ENCODE measurements at places on chromosomes 6 and 20.

- no peak for DNase-seq
These were observed 391.2 kb upstream of the MAP3K7 start for GRCh38 chr6:90978046-90978445.

GRCh38 chr6:44301782-44302564 is 11.2 kb downstream of the AARS2 start:
- DNase-seq: no peak

- no peak for DNase-seq
These were observed 58.0 kb upstream of the TMEM200A start for GRCh38 chr6:130307752-130308361.

DNA sequence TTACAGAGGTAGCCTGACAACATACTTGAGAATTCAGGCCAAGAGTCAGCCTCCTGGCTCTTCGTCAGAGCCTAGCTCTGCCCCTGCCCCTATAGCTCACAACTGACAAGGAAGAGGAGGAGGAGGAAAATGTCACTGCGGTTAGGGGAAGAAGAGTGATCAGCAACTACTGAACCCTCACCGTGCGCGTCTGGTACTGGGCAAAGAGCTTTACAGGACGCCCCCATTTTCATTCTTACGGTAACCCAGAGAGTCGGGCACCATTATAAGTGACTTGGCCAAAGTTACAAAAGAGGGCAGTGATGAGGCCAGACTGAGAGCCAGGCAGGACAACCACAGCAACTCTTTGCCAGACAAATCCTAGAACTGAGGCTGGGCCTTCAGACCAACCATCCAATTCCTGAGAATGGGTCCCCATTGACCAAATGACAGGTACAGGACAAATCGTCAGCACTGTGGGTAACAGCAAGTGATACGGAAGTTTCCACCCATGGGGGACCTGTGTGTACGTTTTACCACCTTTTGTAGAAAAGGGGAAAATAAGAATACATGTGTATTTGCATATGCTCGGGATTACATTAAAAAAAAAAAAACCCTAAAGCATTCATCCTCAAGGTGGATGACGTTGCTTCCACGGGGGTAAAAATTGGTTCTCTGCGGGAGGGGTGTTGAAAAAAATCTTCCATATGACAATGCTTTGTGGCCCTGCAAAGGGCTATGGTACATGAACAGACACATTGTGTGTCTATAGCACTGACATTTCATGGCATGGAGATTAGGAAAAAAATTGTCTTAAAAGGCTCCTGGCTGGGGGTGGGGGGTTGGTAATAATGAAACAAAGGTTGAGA is 118.0 kb downstream of the NFATC2 start:
- no peak for DNase-seq

- DNase-seq: no peak
These were observed 122.8 kb downstream of the ALDH8A1 start for GRCh38 chr6:134826889-134827737.

DNA sequence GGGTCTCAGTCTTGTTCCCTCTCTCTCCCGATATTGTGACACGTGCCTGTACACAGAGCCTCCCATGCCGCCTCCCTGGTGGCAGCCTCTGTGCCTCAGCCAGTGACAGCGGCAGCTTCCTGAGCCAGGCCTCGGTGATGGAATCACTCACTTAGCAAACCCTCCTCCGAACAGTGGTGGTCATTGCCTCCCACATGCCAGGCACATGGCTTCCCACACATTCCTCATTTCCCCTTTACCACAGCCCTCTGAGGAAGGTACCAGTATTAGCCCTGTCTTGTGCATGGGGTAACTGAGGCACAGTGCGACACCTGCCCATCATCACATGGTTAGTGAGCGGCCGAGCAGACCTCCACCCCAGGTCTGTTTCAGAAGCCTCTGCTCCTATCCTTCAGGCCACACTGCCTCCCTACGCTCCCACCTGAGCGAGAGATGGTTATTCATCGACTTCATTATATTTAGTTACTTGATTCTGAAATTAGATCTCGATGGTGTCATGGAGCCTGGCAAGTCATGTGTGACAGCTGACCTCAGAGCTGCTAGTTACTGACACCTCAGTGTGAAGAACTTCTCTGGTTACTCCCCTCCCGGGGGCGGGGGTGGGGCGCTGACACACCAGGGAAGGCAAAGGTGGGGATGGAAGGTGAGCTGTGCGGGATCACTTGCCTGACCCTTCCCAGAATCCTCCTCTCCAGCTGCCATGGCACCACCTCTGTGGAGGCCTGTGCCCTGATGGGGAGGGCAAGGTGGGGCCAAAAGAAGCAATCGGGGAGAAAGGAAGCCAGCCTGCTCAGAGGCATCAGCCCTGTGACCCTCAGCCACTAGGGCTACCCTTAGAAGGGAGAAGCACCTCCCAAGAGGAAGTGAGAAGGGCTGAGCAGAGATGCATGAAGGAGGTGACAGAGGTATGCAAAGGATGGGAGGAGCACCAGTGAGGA is 17.9 kb downstream of the MDGA1 start:
- DNase-seq: no peak

- no peak for DNase-seq
These were observed 87.4 kb upstream of the TPD52L1 start for GRCh38 chr6:125066140-125066539.

DNA sequence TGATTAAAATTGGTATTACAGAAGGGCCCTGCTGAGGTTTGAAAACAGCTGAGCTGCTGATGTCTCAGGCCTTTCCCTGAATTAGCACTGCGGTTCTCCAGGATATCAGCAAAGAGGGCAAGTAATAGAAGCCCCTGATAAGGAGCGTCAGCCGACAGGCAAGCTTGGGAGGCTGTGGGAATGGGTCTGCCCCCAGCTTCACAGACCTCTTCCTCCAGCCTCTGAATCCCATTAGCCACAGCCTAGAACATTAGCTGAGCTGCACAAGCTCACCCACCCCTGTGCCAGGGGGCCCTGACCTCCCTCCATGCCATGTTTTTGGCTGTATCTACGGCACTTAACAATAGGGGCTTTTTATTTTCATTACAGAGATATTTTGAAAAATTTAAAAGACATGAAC is 59.9 kb downstream of the VAPB start:
- DNase-seq: no peak

DNA sequence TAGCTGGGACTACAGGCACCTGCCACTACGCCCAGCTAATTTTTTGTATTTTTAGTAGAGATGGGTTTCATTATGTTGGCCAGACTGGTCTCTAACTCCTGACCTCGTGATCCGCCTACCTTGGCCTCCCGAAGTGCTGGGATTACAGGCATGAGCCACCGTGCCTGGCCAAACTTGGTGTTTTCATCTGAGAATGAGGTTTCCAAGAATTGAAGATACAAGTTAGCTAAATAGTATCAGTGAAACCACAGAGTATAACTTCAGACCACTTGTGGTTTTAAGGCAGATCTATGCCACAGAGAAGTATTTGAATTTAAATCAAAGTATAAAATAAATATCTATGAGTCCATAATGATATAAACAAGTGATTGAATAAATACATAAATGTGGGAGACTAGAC is 70.1 kb downstream of the SLC16A10 start:
- no peak for DNase-seq

DNA sequence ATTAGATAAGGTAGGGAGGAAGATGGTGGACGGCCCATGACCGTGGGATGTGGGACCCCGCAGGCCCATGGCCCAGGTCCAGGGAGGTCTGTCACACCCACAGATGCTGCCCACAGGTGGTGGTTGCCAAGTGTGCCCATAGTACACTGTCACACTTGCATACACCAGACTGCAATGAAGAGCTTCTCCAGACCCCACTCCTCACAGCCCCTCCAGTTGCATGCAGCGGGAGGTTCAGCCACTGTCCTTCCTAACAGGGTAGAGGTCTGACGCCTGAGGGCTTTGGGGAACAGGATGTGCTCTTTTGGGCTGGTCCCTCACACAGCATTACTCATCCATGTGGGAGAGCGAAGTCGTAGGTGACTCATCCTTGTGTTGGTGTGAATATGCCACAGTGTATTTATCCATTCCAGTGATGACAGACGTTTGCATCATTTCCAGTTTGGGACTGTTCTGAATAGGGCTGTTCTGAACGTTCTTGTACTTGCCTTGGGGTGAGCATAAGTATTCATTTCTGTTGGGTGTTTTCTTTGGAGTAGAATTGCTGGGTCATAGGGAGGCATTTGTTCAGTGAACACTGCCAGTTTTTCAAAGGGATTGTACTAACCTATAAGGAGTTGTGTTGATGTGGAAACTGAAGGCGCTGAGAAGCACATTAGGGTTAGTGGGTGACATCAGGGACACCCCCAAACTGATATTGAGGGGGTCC is 10.1 kb upstream of the PYGB start:
- peak; percentile 56 for DNase-seq

GRCh38 chr6:53280207-53280606 is 68.5 kb downstream of the ELOVL5 start:
- no peak for DNase-seq

DNA sequence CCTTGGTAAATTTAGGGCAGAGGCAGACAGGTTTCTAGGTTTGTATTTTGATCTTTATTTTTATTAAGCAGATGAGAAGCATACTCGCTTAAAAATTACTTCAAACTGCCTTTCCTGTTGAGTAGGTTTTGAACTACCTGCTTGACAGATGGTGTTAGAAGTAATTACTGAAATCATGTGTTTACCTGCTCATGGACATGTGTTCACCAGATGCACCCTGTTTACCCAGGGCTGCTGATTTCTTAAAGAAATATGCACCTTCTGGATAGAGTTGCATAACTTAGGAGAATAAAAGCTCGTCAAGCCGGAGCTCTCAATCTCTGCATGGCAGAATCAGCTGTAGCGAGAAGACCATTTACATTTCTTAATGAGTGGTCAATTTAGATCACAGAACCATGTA is 165.1 kb downstream of the CDKAL1 start:
- DNase-seq: no peak

DNA sequence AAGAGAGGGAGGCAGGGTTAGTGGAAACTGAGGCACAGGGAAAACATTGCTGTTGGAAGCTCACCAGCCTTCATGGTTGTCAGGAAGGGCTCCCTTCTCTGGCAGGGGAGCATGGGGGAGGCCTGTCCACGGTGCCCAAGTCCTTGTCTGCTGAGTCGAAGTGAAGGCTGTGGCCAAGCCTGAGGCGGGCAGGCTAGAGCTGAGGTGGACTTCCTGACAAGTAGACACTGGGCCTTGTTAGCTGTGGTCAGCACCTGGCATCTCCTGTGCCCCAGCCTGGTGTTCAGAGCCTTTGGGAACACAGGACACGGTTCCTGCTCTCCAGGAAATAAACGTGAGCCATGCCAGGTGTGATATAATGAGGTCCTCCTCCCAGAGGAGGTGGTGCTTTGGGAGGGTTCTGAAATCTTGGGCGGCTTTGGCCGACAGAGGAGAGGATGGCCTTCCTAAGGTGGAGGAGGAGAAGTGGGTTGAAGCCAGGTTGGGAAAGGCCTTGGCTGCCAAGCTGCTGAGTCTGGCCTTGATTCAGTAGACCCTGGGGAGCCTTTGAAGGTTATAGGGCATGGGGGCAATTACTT is 138.4 kb upstream of the RNF24 start:
- no peak for DNase-seq
